ENCODE measurements at places on chromosomes 1 and 21.
A peak's percentile ranks its signal among the peaks of the same experiment; 100 is the strongest.

DNA sequence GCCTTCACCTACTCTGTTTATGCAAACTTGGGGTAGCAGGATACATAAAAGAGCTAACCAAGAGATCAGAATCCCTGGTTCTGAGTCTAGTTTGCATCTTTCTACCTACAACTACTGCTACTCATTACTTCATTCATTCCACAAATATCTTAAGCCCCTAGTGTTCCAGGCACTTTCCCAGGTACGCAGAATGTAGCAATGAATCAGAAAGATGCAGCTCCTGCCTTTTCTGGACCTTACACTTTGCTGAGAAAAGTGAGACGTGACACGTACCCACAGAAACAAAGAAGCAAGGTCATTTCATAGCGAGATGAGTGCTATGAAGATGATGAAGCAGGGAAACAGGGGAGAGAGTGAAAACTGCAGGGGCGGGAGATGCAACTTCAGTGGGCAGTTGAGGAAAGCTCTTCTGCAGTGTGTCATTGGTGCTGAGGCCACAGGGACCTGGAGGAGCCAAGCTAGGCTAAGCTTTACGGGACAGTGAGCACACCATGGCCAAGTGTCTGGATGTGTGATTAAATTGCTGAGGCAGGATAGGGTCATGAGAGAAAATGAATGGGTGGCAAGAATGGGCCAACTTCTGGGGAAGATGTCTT is 167.9 kb downstream of the TNFSF18 start:
- no peak for DNase-seq

- DNase-seq, result no peak
Measured at GRCh38 chr21:42140196-42140934, 69.2 kb downstream of the UMODL1 start.

- peak; percentile 61 for DNase-seq
Measured at GRCh38 chr1:154157520-154158306, 2.8 kb upstream of the NUP210L start.

- no peak for DNase-seq
Measured at GRCh38 chr21:37753122-37753599, 163.1 kb downstream of the KCNJ6 start.

DNA sequence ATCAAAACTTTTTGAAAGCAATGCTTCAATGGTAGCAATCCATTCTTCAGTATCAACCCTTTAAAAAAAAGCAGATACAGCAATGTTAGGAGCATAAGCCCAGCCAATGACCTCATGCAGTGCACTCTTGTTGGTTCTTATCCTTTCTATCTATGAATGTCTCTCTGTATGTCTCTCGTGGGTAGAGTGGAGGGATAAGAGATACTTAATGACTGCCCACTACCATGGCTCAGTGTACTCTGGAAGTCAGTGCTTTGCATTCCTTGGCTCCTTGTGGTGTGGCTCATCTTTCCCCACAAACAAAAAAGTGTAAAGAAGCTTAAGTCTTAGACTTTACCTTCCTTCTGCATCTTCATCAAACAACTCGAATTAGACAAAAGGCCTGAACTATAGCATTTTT is 50.3 kb downstream of the PCSK9 start:
- no peak for DNase-seq

DNA sequence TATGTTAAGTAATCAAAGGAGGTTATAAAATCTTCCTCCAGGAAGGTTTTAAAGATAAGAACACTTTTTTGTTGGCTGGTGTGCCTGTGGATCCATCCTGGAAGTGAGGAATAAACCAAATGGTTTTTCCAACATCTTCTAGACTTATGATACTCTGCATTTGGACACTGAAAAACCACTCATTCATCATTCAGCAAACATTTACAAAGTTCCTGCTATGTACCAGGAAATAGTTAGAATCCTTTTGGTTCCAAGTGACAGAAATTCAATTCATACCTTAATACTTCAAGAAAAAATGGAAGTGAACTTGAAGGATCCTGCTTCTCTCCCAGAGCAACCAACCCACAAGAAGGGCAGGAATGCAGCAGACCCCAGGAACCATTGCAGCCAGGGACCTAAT is 39.6 kb upstream of the PIGC start:
- DNase-seq, result no peak

DNA sequence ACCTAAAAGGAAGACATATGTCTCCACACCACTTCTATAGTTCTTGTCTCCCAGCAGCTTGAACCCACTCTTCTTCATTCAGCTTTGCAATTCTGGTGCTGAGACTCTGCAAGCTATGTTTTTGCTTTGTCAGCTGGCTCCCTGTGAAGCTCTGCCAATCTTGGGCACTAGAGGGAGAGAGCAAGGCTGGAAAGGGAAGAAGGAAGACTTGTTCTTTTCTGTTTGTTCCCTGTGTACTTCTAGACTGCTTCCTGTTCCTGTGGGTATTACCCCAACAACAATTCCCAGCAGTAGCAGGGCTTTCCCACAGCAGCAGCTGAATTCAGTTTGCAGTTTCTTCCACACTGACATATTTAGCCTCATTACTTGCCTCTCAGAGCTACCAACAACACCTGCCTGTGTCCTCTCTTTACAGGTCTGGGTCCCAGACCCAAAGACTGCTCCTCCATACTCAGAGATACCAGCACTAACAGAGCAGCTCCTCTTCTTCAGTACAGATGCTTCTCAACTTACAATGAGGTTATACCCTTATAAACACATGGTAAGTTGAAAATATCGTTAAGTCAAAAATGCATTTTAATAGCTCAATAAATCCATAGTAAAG is 275.2 kb upstream of the NEGR1 start:
- no peak for DNase-seq

DNA sequence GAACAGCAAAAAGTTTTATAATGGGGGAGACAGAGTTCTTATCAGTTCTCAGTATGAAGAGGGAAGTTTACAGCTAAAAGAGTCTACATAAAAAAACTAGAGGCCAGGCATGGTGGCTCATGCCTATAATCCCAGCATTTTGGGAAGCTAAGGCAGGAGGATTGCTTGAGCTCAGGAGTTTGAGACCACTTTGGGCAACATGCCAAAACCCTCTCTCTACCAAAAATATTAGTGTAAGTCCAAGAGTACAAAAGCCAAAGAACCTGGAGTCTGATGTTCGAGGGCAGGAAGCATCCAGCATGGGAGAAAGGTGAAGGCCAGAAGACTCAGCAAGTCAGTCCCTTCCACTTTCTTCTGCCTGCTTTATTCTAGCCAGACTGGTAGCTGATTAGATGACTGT is 35.0 kb upstream of the ROR1 start:
- no peak for DNase-seq

GRCh38 chr1:240074908-240075307 is 16.8 kb upstream of the FMN2 start:
- no peak for DNase-seq

DNA sequence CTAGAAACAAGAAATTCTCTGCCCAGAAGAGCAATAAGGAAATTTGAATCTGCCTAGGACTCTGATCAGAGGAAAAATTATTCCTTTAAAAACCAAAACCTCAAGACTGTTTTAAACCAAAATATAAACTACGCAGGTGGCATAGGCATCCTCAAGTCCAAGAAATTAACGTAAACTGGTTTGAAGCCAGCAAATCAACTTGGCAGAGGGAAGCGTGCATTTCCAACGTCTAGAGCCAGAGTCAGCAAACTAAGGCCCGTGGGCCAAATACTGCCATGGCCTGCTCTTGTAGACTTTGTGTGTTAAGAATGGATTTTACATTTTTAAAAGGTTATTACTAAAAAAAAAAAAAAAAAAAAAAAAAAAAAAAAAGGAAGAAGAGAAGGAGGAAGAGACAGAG is 67.8 kb upstream of the VTCN1 start:
- DNase-seq, result no peak

DNA sequence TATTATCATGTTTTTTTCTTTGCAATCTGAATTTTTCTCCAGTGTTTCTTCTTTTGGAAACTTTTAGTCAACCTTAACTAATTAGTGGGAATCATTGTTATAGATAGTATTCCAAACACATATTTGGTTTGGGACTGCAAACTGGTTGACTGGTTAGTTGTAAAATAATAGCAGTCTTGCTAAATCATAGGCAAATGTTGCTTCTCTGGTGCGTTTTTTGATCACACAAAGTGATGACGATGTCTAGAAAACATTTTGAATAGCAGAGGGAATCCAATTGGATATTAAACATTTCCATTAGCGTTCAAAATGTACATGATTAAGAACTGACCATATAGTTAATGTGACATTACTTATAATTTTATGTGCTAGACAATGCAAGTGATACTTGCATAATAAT is 4.5 kb downstream of the DNAJB4 start:
- no peak for DNase-seq

GRCh38 chr1:151210830-151211229 is 12.5 kb downstream of the PIP5K1A start:
- no peak for DNase-seq

DNA sequence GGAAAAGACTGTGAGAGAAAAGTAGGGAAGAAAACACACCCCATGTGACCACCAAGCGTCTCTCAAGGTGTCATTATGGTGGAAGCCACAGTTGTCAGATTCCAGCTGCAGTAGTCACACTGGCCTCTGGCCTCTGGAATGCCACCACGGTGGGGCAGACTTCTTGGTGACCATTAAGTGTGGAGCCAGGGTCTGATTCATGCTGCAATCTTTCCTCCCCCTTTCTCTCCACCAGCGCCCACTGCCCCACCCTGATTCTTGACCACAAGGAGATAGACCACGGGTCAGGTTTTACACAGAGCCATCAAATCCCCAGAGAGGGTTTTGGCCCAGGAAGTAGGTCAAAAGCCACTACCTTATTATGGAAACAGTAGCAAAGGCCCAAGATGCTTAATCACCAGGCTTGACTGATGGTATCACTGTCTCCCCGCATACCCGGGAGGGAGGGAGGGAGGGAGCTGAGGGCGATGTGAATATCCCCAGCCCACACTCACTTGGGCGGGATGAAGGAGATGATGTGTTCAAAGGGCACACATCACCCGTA is 52.7 kb upstream of the GRHL3 start:
- no peak for DNase-seq

DNA sequence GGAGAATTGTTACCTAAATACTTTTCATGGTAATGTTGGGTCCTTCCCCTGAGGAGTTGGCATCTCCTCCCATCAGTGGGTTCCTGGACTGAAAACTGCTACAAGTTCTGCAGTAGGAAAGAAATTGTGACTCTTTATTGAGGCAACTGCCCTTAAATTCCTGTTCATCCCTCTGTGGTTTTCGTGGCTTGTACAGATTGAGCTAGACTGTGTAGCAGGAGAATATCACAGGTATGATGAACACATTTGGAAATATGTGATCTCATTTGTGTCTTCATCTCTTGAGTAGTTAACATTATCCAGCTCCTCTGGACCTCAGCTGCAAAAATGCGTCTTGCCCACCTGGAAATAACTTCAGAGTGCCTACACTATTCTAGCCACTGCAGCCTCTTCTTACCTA is 390.6 kb downstream of the PTPRC start:
- DNase-seq, result no peak

DNA sequence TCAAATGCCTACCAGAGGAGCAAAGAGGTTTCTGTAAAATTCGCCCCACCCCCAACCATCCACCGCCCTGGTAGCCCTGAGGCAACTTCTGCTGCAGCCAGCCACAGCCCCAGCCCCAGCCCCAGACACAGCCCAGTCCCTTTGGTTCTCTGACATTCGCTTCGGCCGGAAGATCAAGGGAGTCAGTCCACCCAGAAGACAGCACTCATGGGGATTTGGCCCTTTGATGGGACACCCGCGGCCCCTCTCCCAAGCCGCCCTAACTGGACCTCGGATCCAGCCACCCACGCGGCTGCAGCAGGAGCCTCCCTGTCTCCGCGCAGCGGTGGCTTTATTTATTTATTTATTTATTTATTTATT is 3881.0 kb downstream of the SRGAP2C start:
- no peak for DNase-seq

GRCh38 chr1:89631816-89632656 is 884 bp upstream of the LRRC8C start:
- DNase-seq, result no peak

- no peak for DNase-seq
Measured at GRCh38 chr1:2826736-2827292, 25.3 kb upstream of the TTC34 start.

Data from activated T-cell treated with anti-CD3 and anti-CD28 coated beads for 24 hours (primary cell).